ENCODE measurements at places on chromosomes 6 and 20.

- DNase-seq, result peak; percentile 65
These were observed 14.3 kb downstream of the PSMB9 start for GRCh38 chr6:32868257-32868788.

DNA sequence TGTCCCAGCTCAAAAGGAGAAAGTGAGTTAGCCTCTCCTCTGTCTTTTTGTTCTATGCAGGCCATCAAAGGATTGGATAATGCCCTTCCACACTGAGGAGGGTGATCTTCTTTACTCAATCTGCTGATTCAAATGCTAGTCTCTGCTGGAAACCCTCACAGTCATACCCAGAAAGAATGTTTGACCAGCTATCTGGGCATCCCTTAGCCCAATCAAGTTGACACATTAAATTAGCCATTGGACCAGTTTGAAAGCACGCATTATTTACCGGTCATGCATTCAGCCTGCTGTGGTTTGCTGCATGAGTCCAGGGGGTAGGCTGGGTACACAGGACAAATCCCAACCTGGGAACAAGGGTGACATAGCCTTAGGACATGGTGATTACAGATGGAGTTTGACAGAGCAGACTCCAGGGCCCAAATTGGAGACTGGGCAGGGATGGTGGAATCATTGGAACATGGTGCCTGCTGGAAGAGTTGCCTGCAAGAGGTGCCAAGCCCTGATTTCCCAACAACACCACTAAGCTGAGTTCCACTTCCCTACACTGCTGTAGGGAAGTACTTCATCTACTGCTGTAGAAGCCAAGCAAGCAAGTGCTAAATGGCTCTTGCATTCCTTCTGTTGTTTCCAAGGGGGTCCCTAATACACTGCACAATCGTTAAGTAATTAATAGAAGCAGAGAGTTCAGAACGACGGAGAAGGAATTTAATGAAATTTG lies 87.7 kb downstream of the RNF182 start:
- no peak for DNase-seq

GRCh38 chr20:15789079-15789478 lies 784.2 kb downstream of the KIF16B start:
- no peak for DNase-seq

DNA sequence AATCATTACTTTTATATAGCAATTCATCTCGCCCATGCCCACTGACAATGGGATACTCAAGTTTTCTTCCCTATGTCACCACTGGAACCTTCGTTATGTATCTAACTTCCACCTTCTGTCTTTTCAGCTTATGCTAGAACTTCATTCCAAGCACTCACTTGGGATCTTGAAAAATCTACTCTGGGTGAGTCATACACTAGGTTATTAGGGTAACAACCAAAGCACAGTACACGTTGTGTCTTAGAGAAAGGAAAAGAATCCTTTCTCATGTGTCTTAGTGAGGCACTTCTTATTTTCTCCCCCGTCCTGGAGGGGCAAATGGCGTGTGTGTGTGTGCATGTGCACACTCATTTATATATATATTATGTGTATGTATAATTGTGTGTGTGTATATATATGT lies 18.3 kb upstream of the FAM162B start:
- DNase-seq, result no peak

DNA sequence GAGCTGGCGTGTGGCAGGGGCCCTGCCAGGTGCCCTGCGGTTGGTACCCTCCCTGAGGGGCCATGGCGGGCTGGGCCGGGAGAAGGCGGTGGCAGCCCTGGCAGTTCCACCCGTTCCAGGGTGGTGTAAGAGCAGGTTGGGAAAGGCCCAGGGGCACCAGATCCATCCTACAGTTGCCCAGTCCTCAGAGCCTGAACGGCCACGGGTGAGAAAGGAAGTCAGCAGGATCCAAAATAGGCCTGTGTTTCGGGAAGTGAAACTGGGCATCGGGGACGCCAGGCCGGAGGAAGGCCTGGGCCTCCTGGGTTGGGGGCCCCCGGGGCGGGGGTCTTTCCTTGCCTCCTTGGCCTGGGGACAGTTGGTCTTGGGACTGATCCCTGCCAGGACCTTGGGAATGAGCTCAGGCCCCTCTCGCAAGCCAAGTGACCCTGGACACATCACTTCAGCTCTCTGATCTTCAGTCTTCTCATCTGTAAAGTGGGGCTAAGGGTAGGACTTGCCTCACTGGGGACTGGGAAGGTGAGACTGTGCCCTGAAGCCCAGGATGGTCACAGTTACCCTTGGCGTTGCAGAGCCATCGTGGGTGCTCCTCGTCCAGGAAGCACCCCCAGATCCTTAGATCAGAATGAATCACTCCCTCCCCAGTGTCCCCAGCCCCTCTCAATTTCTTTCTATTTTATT lies 18.1 kb upstream of the NOL4L start:
- DNase-seq, result no peak

DNA sequence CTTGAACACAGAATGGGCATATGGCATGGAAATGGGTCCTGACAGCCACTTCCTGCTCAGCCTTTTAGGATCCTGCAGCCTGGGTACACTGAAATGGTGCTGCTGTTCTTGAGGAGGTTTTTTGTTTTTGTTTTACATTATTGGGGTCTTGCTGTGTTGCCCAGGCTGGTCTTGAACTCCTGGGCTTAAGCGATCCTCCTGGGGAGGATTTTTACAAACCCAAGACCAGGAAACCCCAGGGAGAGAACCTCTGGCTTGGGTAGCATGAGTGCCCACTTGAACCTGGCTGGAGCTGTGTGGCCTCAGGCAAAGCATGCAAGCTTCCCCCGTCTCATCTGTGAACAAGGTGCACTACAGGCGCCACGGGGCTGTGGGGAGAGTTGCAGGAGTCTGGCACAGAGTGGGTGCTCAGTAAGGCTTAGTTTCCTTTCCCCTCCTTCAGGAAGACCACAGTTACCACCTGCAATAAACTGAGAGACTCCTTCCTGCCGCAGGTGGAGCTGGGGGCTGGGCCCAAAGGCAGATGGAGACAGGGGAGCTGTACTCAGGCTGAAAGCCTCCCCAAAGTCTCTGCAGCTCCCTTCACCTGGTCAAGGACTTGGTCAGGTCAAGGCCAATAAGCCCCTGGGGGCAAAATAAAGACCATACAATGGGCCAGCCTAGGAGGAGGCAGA lies 1.8 kb downstream of the SLA2 start:
- no peak for DNase-seq

DNA sequence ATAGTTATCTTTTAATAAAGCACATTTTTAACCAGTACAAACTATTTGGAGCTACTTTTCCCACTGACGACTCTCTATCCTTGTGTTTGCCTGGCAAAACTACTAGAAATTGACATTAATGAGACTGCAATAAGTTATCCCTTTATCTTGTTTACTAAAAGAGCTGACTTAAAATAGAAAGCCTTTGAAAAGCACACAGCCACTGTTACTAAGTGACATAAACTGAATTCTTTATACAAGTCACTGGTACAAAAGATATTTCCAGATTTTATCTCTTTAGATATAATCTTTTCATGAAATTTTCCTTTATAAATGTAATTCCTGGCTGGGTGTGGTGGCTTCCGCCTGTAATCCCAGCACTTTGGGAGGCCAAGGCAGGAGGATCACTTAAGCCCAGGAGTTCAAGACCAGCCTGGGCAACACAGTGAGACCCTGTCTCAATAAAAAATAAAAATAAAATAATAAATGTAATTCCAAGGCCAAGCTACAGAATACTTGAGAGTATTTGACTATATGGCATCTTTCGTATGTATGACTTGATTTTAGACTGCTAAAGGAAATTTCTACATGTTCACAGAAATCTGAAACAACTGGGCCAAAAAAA lies 9.5 kb downstream of the MBOAT1 start:
- DNase-seq, result no peak

DNA sequence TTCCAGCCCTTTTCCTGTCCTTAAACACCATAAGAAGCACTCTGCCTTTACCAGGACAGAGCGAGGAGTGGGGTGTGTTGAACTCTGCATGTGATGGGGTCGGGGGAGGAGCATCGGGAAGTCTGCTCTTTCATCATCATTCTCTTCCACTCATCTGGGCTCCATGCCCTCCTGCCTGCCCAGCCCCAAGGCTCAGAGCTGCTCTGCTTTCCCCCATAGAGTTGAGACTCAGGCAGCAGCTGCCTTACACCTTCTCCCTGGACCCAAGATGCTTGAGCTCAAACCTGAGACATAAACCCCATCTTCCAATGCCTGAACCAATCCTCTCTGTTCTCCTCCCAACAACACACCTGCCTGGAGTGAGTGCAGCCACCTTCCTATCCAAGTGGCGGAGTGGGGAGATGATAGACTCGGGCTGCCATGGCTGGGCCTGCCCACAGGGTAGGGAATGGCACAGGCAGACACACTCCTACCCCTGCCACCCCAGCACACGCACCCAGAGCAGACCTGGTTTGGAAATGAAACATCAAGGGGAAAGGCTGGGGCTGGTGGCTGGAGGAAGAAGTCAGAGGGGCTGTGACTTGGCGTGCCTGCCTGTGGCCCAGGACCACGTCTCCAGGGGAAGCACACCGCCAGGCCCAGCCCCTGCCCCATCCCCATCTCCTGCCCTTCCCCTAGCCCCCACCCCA lies 28.4 kb downstream of the TFEB start:
- peak; percentile 34 for DNase-seq

DNA sequence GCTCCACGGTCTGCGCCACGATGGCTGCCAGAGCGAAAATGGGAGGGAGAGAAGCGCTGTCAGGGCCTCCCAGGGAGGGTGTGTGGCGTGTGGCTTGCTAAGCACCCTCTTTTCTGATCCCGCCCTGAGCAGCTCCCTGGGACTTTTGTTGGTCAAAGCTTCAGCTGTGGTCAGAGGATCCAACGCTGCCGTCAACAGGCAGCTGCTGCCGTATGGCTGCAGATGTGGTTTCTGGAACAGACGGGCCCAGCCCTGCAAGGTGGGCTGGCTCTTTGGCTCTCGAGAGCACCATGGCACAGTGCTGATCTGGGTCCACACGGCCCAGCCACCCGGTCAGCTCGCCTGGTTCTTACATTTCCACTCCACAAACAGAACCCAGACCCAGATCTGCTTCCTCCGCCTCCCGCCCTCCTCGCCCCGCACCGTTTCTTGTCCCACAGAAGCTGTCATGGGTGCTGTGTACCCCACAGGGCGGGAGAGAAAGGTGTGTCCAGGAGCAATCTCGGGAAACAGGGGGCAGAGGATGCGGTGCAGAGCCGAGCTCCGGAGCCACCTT lies 86.0 kb upstream of the BHLHE23 start:
- DNase-seq, result no peak

DNA sequence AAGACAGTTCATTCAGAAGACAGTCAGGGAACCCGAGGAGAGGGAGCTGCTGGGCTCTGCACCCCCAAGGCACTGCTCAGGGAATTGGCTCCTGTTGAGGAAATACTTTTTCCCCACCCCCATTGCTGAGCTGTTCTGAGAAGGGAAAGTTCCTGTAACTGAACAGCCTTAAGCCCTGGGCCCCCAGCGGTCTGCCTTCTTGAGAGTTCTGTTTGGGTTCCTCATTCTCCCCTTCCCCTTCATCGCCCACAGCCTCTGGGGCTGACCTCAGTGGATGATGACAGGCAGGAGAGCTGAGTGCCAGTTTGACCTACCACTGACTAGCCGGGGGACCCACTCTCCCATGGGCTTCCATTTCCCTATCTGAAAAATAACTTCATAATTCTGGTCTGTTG lies 10.7 kb downstream of the HCK start:
- DNase-seq, result peak; percentile 16

GRCh38 chr6:6861351-6861894 lies 246.3 kb upstream of the RREB1 start:
- no peak for DNase-seq

- DNase-seq, result no peak
These were observed 15.2 kb downstream of the DSE start for GRCh38 chr6:116385921-116386320.

Measured in amygdala (tissue), 56 donors.